Pulmonary artery endothelial cell (primary cell): ENCODE measurements at places on chromosomes 16 and 17. TPM values are rescaled to one million over a fixed set of nuclear protein-coding genes. Genes with fewer than 3 reads are reported as not detected.

- DNase-seq: no peak
Measured at GRCh38 chr16:66247516-66248481, 118.7 kb upstream of the CDH5 start.

Gene GPR142
- total RNA-seq: not detected in 2 replicates

- no peak for DNase-seq
Measured at GRCh38 chr16:89918453-89919347, at the start of gene MC1R. TSS of gene MC1R (plus strand) at chr16:89918862. CDS start at chr16:89919259, 397 bp downstream.

GRCh38 chr17:37521821-37522220 lies 32.1 kb downstream of the DUSP14 start:
- no peak for DNase-seq

DNA sequence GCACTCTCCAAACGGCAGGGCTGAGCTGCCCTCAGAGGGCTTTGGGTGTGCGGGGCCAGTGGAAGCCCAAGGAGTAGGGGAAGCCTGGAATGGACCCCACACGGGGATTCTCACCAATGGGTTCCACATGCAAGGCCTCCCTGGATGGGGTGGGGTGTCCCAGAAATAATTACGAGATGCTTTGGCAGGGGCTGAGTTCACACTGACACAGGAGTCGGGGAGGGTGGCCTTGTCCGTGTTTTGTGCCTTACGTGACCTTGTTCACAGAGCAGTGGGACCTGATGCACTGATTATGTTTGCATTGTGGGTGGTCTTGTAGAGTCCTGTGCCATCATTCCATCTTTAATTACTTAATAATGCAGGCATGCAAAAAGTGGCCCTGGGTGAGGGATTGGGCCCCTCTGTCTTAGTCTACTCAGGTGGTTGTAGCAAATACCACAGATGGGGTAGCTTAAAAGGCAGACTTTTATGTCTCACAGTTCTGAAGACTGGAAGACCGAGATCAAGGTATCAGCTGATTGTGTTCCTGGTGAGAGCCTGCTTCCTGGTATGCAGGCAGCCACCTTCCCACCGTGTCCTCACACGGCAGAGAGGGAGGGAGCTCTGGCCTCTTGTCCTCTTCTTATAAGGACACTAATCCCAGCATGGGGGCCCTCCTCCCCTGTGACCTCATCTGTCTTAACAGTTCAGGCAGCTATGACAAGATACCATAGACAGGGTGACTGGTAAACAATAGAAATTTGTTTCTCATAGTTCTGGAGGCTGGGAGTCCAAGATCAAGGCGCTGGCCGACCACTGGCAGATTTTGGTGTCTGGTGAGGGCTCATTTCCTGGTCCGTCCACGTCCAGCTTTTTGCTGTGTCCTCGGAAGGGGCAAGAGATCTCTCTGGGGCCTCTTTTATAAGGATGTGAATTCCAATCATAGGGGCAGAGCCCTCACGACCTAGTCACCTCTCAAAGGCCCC lies 239.4 kb downstream of the IRF8 start:
- DNase-seq: no peak

GRCh38 chr17:34311291-34311690 lies 7.9 kb upstream of the CCL8 start:
- no peak for DNase-seq

DNA sequence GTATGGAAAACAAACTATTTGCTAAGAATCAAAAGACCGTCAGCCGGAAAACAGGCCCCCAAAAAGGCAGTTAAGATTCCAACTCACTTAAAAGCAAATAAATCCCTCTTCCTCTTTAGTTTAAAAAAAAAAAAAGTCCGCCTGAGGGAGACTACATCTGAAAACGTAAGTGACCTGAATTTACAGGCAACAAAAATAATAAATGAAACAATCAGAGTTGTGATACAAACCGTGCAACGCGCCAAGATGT lies 1.1 kb downstream of the KANSL1 start:
- DNase-seq: no peak

DNA sequence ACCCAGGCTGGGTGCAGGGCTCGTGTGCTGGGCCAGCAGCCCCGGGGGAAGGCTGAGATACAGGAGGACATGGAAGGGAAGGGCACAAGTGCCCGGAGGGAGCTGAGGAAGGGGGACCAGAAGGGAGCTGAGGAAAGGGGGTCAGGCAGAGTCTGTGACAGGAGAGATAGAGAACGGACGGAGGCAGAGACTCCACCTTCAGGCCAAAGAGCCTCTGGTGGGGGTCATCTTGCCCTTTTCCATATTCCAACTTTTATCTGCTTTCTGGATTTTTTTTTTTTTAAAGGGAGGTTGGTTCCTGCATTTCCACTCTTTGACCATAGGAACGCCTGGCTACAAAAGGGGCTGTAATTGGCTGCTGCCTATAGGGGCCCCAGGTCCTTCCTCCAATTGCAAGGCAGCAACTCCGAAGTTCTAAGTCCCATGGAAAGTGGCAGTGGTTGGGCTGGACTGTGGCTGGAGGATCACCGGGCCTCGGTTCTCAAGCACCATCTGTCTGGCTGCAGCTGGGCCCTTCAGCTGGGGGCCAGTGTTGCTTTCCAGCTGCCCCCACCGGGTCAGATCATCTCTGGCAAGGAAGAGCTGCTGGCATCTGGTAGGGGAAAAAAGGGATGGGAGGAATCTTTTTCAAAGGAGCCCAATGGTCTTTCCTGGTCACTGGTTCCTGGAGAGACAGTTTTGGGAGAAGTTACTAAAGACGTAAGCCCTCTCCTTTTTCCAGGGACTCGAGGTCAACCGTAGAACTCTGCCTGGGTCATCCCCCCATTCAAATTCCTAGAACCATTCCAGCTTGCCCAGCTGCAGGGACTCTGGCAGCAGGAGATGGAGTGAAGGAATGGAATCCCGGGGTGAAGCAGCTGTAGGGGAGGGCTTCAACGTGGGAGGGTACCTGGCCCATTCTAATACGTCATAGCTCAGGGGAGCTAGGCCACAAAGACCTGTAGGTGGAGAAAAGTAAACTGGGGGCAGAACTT lies 13.1 kb upstream of the MRPS23 start:
- no peak for DNase-seq

GRCh38 chr17:37610971-37611370 lies 1.8 kb upstream of the SYNRG start:
- DNase-seq: no peak

Gene PLK1
- 22.4 and 47.7 TPM in 2 replicates for total RNA-seq

DNA sequence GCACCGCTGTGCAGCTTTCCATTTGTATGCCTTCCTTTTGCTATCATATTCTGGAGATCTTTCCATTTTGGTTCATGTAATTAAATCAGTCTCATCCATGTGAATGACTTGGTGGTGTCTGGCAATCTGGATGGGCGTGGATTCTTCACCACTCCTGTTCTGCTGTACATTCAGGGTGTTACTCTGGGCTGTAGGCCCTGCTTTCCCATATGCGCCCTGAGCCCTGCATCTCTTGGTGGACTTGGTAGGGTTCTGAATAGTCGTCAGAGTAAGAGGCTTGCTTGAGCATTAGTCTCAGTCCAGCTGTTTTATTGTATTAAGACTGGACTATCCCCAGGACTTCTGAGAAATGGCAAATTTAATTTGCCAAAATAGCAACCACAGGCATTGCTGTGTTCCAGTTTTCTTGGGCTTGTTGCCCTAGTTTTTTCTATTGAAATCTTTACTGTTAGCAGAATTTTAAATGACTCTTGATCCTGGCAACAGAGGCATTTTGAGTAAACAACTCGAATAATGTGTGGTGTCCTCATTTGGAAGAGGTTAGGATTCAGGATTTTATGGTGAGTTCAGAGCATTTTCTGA lies 14.9 kb downstream of the BANP start:
- no peak for DNase-seq

DNA sequence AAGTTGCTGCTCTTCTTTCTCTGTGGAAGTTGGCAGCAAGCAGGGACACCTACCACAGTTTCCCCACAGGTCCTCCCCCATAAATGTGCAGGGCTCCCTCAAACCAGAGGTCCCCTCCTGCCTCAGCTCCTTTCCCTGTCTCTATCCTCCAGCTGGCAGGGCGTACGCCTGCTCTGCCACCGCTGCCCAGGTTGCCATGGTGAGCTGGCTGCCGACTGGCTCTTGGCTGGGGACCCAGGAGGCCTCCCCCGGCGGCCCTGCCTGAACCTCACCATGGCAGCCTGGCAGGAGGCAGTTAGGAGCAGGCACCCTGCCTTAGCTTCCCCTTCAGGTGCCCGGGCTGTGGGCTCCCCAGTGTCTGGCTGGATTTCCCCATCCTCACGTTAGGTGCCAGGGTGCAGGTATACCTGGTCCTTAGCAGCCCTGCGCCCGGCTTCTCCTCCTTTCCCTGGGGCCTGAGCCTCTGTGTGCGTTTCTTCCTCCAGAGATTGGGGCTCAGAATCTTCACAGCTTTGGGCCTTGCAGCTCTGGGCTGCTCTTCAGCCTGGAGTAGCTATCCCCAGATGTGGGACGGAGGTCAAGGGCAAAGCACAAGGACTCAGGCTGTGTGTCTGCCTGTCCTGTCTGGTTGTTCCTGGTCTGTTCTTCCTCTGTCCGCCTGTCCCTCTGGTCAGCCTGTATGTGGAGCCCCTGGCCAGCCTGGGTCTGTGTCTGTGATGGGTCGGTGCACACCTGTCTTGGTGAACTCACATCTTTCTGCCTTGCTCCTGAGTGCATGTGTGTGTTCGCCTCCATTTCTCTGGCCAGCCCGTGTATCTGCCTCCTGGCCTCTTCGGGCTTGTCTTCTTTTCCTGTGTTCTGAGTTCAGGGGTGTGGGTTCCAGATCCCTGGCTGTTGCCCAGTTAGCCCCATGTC lies 15.7 kb downstream of the GJD3 start:
- no peak for DNase-seq

DNA sequence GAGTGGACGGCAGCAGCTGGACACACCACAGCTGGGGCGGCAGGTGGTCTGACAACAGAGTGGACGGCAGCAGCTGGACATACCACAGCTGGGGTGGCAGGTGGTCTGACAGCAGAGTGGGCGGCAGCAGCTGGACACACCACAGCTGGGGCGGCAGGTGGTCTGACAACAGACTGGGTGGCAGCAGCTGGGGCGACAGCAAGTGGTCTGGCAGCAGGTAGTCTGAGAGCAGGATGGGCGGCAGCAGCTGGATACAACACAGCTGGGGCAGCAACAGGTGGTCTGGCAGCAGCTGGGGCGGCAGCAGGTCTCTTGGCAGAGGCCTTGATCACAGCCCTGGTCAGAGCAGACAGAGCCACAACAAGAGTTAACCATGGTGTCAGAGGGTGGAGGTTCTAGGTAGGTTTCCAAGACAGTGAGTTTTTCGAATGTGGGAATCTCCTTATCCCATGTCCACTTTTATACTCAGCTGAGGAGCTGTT lies at the start of gene KRTAP4-1:
KRTAP4-1 (minus strand) TSS at position 432 of the 482 bp plus-strand sequence; CDS start at position 375, 57 bp downstream.
- no peak for DNase-seq

DNA sequence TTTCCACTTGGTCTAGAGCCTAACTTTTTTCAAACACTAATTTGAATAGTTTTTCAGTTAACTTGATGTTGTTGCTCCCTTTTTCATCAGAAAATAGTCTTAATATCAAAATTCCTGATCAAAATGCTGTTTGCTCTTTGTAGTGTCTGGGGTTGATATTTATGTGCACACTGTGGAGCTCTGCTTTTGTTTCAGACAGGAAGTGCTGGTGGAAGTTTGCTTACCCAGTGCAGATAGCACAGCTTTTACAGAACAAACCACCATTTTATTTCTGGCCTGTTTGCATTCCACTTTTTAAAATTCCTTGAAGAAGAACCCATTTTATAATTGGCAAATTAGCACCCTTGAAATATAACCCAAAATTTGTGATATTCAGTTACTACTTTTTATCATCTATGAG lies 125.4 kb downstream of the MRTFB start:
- peak; percentile 17 for DNase-seq

Gene NOD2
- total RNA-seq: 0.26 and 1.2 TPM in 2 replicates

GRCh38 chr16:50578137-50578536 lies 29.9 kb downstream of the NKD1 start:
- DNase-seq: no peak
